ENCODE measurements at places on chromosomes 11 and 22.

DNA sequence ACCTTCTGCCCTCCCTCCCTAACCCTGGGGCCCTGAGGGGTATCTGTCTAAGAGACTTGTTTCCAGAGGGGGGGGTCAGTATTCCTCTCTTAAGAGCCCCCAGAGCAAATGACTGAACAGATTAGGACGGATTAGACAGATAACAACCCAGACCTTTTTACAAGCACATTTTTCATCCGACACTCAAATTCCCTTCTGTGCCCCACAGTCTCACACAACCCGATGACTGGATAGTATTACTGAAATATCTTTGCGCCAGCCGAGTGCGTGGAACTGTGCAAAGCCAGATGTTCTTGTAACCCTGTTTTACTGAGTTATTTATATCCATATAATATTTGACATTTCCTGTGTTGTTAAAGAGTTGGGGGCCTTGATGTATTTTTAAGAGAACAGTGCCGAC lies 30.9 kb upstream of the FLI1 start:
- no peak overlapping the region for H3K27ac ChIP-seq
- no peak overlapping the region for H3K4me3 ChIP-seq
- H3K27me3 ChIP-seq, result peaks cover 11% of the 10 kb centered on the region
- H3K36me3 ChIP-seq, result no peaks in the 10 kb centered on the region
- no peaks in the 10 kb centered on the region for H3K4me1 ChIP-seq
- no peak for DNase-seq

DNA sequence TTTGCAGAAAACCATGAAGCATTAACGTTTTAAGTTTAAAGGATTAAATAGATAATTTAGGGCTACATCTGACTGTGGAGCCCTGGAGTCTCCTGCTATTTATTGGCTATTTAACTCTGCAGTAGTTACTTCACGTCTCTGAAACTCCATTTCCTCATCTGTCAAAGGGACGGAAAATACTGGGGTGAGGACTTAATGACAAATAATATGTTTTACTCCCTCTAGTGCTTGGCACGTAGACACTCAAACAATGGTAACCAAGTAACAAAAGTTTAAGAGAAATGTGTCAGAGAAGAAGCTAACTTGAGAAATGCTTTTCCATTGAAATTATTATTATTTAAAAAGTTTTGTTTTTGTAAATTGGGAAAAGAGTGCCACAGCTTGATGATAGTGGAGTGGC lies 130.7 kb upstream of the RCN1 start:
- no peaks in the 10 kb centered on the region for H3K36me3 ChIP-seq
- H3K4me3 ChIP-seq, result no peak overlapping the region
- DNase-seq, result no peak
- no peak overlapping the region for H3K27ac ChIP-seq
- no peaks in the 10 kb centered on the region for H3K27me3 ChIP-seq

GRCh38 chr11:37786214-37786755 lies 1188.2 kb upstream of the RAG2 start:
- no peaks in the 10 kb centered on the region for H3K4me1 ChIP-seq
- no peak for DNase-seq
- no peaks in the 10 kb centered on the region for H3K36me3 ChIP-seq
- no peaks in the 10 kb centered on the region for H3K27me3 ChIP-seq
- H3K27ac ChIP-seq, result no peak overlapping the region

- H3K4me1 ChIP-seq, result peaks cover 30% of the 10 kb centered on the region
- H3K4me3 ChIP-seq, result no peak overlapping the region
- no peaks in the 10 kb centered on the region for H3K36me3 ChIP-seq
- H3K27ac ChIP-seq, result no peak overlapping the region
These were observed 41.0 kb upstream of the TH start for GRCh38 chr11:2212411-2213251.

- DNase-seq, result no peak
- H3K4me3 ChIP-seq, result no peak overlapping the region
- no peak overlapping the region for H3K27ac ChIP-seq
- no peaks in the 10 kb centered on the region for H3K27me3 ChIP-seq
These were observed 30.8 kb upstream of the POU2AF1 start for GRCh38 chr11:111409915-111410314.

DNA sequence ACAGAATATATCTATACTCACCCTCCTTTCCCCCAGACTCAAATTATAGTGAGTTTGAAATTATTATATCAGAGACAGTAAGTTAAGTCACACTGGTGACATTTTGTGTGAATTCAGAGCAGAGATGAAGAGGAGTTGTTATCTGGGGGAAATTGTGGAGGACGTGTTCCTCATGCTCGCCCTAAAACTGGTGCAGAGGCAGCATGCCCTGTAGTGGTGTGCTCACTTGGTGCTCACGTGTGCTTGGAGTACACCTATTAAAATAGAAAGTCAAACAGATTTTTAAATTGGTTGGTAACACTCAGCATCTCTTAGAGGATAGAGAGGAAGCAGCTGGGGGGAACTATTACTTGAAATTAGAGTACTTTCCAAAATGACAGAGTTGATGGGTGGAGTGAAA lies 51.6 kb upstream of the ADSL start:
- no peaks in the 10 kb centered on the region for H3K4me1 ChIP-seq
- no peak overlapping the region for H3K27ac ChIP-seq
- H3K4me3 ChIP-seq, result no peak overlapping the region
- peaks cover 74% of the 10 kb centered on the region for H3K36me3 ChIP-seq
- DNase-seq, result no peak
- no peaks in the 10 kb centered on the region for H3K27me3 ChIP-seq

DNA sequence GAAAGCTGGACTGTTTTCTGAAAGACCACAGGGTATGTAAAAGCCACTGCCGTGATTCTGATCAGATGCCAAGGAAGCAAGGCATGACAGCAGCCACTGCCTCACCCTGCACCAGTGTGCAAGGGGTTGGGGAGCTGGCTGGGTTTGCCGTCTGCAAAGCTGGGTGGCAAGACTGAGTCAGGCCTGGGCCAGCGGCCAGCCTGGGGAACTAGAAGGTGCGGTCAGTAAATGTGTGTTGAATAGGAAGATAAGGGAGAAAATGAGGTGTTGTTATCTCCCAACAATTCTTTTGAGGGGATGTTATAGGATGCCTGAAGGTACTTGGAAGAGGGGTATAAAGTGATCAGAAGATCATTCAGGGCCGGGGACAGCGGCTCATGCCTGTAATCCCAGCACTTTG lies 8.0 kb downstream of the VSTM5 start:
- DNase-seq, result no peak
- no peak overlapping the region for H3K4me3 ChIP-seq
- no peaks in the 10 kb centered on the region for H3K36me3 ChIP-seq
- H3K4me1 ChIP-seq, result peaks cover 3% of the 10 kb centered on the region
- H3K27me3 ChIP-seq, result no peaks in the 10 kb centered on the region

Data from suprapubic skin (tissue), 4 donors.